Tongue (tissue), 3 donors: ENCODE measurements at places on chromosomes 6 and 20. TPM values are rescaled to one million over a fixed set of nuclear protein-coding genes. Genes with fewer than 3 reads are reported as not detected.

SAMD3 gene
- total RNA-seq, result 4.8 TPM

RHAG gene
- total RNA-seq, result 3.0 TPM

GRCh38 chr6:40342723-40343122 is 244.4 kb downstream of the LRFN2 start:
- DNase-seq, result no peak

DNA sequence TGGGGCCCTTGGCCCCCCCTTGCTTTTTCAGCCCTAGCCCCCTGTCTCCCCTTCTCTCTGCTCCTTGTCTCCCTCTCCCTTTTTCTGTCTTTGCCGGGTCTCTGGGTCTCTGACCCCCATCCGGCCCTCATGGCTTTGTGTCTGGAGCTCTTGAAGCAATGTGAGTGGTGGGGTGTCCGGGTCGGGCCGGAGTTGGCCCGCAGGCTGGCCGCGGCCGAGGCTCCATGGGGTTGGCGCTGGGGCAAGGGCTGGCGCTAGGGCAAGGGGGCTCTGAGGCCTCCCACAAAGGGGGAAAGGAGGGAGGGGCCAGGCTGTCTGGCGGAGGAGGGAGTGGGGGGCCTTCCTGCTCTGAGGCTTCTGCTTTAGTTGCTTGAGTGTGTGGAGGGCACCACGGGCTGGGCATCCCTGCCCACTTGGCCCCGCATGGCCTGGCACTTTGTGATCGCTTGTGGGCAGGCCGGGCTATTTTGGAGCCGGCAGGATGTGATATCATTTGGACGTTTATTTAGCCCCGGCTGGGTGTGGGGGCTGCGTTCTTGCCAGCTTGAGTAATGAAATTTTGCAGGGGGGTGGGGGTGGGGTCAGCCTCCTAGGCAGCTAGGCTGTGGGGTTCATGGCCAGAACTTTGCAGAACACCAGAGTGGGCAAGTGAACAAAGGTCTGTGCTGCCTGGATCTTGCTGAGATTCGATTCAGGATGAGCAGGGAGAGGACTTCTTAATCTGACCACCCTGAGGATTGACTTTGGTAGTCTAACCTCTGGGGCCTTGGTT is 78.7 kb upstream of the MYL9 start:
- DNase-seq, result peak; percentile 68

DNA sequence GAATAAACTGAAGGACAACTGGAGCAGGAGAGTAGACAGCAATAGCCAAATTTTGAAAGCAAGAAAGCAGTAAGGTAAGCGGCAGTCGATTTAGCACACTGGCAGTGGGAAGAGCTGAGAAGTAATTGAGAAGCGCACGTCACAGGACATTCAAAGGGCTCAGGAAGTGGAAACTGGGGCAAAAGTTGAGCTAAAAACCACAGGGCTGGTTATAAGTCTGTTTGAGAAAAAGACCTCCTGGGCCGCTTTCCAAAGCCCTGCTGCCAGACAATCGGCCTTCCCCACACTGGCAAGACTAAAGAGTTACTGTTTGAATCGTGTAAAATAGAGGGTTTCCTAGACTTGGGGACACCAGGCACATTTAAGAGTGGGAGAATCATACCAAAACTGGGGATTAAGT is 161.4 kb downstream of the DNAH8 start:
- no peak for DNase-seq

GLYATL3 gene
- not detected for total RNA-seq

DNA sequence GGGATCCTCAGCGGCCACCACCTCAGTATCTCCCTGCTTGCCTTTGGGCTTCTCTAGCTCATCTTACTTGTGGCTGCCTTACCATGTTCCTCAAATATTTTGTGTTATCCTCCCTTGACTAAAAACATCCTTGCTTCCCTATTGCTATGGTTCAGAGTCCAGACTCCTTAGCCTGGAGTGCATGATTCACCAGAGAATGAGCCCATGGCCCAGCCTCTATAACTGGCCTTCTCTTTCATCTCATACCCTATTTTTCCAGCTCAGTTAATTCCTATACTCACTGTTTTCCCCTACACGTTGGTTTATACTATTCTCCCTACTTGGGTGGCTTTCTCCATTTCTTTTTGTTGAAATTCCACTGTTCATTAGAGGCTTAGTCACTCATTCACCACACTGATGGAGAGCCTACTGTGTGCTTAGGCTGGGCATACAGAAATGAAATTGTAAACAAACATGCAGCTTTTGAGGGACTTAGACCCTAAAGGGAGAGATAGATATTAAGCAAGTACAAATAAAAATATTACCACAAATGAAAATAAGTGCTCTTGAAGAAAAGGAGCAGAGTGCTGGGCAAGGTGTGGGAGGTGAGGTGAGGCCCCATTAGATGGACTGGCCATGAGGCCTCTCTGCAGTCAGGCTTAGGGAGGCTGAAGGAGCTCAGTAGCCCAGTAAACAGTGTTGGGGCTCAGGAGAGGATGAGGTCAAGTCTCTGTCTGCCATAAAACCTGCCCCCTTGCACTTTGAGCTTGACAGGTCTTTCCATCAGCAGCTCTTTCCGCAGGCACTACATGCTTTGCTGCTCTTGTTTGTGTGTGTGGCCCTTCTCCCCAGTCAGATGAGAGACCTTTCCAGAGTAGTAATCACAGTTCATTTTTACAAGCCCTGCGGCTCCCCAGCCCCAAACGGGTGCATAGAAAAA is 109.3 kb downstream of the TCP11 start:
- no peak for DNase-seq

GRCh38 chr20:24545168-24545567 is 75.7 kb downstream of the SYNDIG1 start:
- peak; percentile 35 for DNase-seq

DNA sequence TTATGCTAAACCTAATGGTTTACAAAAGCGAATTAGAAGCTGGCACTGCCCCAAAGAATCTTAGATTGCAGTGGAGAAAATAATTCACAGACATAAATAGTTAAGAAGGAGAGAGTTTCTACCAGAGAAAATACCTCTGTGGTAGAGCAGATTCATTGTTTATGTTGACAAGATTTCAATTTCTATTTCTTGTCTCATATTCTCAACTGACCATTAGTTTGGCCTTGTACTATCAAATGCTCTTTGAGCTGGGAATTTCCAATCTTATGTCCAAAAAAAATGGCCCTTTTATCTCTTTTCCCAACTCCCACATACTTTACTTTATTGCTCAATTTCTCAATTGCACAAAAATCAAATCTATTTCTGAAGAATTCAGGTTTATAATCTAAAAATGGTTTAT is 804.1 kb upstream of the CITED2 start:
- DNase-seq, result no peak

- peak; percentile 38 for DNase-seq
These were observed 165.2 kb downstream of the HAO1 start for GRCh38 chr20:7775072-7775471.

DNA sequence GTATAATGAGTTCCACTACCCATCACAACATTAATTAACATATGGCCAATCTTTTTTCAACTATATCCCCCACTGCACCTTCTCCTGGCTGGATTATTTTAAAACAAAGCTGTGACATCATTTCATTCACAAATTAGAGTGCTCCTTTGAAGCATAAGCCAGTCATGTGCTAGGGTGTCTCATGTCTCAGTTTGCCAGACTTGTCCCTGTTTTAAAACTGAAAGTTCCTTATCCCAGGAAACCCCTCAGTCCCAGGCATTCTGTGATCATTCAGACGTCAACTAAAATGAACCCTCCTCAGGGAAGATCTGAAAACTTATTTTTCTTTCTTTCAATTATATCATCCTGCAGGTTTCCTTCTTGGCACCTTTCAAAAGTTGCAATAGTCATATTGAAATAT is 29.3 kb upstream of the LOC128125822 start:
- DNase-seq, result no peak

DNA sequence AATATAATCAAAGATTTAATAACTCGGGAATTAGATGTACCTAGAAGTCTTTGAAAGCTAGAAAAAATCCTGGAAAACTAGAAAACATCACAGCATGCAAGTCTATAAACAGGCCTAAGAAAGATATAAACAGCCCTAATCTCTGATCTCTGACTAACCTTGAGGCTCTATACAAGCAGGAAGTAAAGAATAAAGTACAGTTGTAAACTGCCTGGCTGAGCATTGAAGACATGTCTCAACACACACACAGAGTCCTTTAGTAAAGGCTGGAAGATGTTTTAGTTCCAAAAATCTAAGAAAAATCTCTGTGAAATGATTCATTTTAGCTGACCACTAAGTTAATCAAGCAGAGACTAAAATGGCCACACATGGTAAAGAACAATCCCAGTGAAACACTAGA is 774.5 kb downstream of the EYS start:
- no peak for DNase-seq

DNA sequence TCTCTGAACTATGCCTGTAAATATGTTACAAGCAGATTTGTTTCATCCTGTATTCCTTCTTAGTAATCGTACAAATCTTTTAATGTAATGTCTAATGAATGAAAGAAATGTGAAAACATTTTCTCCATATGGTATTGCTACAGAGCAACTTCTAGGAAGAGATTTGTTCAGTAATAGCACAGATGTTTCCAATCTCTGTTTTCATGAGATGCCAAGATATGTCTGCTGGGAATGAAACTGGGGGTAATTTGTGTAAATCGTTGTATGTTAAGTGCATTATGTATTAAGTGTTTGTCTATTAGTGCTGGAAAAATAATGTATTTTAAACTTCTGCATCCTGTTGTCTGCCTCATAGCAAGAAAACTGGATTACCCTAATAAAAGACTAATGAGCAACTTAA is 722.2 kb upstream of the EYS start:
- DNase-seq, result peak; percentile 40

HDGFL1 gene
- not detected for total RNA-seq

DNA sequence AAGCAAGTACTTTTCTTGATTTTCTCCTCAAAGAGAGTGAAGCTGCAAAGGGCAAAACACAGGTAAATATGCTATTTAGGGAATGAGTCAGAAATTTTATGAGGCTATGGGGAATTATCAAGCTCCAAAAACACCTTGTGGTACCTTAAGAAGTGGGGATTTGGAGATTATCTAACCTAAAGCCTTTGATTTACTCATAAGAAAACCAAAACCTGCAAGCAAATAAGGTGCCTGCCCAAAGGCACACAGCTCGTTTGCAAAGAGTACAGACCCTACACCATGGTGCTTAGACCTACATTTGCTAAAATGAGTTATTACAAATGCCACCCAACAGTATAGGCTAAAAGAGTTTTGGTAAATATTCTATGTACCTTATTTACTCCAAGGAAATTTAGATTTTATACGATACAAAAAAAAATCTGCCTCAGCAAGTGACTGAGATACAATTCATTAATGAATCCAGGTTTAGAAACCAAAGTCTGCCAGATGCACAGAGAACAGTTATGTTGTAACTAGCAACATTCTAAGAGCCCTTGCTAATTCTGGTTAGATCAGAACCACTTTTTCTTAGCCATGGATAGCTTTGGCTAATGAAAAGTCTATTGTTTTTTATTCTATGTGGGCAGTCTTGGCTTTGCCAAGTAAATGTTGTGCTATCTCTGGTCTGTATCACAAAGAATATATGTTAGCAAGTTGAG is 101.5 kb downstream of the KHDC1L start:
- DNase-seq, result no peak

GRCh38 chr6:34536959-34537848 is 18.9 kb downstream of the SPDEF start:
- no peak for DNase-seq

GRCh38 chr6:53593001-53593488 is 48.1 kb upstream of the GCLC start:
- DNase-seq, result no peak

CST1 gene
- total RNA-seq, result not detected

DNA sequence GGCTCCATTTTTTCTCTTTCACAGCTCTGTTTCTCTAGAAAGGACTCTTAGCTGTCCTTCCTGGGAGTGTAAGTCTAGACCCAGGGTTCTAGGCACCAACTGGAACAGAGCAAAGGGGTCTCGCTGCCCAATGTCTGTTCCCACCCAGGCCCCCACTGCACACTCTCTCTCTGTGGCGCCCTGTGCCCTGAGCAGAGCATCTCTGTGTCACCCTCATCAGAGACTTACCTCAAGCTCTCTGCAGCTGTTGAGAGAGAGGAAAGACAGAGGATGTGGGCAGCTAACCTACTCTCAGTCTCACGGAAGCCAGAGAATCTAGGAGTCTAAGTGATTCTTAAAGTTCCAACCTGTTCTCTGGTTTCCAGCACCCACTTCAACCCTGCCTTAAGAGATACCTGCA is 9.5 kb downstream of the NCR2 start:
- DNase-seq, result no peak

GRCh38 chr6:77633993-77634715 is 18.7 kb upstream of the MEI4 start:
- no peak for DNase-seq

- no peak for DNase-seq
These were observed 92.2 kb upstream of the RSPO3 start for GRCh38 chr6:127026247-127026646.

GRCh38 chr6:77880501-77880900 is 227.7 kb downstream of the MEI4 start:
- DNase-seq, result no peak

DNA sequence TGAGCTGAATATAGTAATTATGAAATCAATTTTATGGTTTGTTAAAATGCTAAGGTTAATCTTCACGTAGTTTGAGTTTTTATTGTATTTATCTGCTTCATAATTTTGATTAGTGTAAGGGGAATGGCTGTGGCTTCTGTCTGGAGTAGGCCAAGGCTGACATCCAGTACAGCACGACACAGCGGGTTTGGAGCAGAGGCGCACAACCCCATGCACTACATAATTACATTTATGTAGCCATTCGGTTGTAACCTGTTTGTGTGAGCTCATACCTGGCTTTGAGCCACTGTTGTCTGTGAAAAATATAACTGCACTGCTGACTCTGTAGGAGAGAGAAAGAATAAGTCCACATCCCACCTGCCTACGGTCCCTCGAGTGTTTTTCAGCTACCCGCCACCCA is 615.5 kb downstream of the EYS start:
- no peak for DNase-seq

PRIM2 gene
- total RNA-seq, result 16.3 TPM

GRCh38 chr20:24954566-24954965 is 5.5 kb downstream of the CST7 start:
- no peak for DNase-seq

DNA sequence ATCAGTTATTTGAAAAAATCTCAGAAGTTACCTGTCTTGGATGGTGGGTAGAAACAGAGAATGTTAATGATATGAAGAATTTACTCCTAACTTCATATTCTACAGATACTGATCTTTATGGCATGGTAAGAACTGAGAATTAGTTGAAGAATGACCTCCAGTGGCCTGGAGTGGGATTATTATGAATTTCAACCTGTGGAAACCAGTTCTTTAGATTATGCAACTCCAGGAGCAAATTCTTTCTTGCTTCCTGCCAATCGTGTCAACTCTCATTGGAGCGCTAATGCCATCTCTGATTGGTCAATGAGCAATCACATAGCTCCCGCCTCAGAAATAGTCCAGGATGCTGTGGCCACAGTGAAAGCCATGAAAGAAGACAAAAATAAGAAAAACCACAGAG is 40.6 kb downstream of the LYRM2 start:
- DNase-seq, result peak; percentile 35

EFCAB8 gene
- total RNA-seq, result 2.3 TPM
